Suprapubic skin (tissue), 4 donors: ENCODE measurements at places on chromosomes 16 and 17. TPM values are rescaled to one million over a fixed set of nuclear protein-coding genes. Genes with fewer than 3 reads are reported as not detected.

DNA sequence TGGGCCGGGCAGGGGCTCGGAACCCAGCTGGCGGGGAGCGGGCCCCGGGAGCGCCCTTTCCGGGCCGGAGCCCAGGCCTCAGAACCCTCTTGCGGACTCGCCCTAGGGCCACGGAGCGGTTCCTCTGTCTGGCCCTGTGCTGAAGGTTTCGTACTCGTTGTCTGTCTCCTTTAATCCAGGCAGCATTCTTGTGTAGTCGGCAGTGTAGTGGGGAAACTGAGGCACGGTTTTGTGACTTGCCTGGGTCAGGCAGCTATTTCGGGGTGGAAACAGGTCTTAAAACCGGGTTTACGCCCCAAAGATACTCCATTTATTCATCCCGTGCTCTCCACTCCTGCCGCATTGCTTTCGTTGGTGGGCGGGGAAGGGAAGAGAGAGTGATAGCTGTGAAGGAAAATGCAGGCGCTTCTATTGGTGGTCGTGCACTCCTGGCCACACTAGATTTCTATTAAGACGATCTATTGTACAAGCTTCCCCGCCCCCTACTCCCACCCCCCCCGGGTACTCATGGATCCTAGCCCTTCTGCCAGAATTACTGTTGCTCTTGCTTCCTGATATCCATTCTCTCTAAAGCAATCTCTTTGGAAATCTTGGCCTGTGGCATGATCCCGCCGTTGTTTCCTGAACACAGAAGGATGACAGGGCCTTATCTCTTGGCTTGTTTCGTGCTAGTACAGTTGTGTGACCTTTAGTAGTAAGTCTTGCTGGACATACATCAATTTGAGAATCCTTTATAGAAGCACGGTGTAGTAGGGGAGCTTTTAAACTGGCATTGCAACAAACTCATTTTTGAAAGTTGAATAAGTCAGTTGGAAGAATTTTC, 751 bp downstream of the DCAF7 start:
- H3K4me3 ChIP-seq: peak overlapping the region; percentile 97
- no peak for DNase-seq
- peaks cover 40% of the 10 kb centered on the region for H3K4me1 ChIP-seq
- no peaks in the 10 kb centered on the region for H3K27me3 ChIP-seq

The MCRIP2 gene
- 25.3 TPM for total RNA-seq

The IL21R gene
- 0.21 TPM for total RNA-seq

The ANKFN1 gene
- 3.1 TPM for total RNA-seq

The PNMT gene
- total RNA-seq: 1.4 TPM

The EFCAB3 gene
- total RNA-seq: not detected

The OTOP3 gene
- 0.98 TPM for total RNA-seq

The DOC2B gene
- total RNA-seq: 4.8 TPM

The FAAP100 gene
- 33.0 TPM for total RNA-seq
